Globus pallidus (tissue), 1 donor: ENCODE measurements at places on chromosomes 12 and 14.

DNA sequence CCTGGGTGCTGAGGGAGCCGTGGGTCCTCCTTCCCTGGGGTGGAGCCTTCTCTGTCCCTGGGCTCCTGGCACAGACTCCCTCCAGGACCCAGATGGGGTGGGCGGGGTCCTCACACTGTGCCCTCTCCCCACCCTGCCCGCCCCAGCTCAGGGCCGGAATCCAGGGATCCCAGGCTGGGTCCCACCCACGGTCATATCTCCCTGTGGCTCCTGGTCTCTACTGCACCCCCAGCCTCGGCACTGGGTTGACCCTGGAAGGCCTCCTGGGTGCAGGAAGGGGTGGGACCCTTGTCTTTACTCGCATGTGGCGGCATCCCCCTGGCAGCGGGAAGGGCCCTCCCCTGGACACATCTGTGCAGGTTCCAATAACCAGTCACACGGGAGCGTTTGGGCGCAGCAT lies 75.8 kb upstream of the EIF5 start:
- DNase-seq, result no peak

DNA sequence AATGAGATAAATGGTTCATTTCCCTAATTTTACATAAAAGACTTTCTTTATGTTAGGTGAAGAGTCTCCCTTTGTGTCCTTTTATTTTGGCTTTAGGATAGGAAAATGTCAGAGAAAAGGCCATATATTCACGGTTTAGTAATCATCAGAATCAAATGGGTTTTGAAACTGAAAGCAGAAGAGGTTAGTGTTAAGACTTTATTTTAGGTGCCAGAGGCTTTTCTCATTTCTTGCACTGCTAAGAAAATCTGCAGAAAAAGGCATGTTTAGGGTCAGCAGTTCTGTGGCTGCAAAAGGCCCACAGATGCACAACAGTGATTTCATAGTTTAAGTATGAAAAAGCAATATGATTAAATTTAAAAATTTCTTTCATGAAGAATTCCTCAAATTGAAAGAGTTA lies 80.4 kb upstream of the SINHCAF start:
- DNase-seq, result no peak

- DNase-seq, result no peak
These were observed 36.5 kb upstream of the LRRC10 start for GRCh38 chr12:69647178-69647577.

DNA sequence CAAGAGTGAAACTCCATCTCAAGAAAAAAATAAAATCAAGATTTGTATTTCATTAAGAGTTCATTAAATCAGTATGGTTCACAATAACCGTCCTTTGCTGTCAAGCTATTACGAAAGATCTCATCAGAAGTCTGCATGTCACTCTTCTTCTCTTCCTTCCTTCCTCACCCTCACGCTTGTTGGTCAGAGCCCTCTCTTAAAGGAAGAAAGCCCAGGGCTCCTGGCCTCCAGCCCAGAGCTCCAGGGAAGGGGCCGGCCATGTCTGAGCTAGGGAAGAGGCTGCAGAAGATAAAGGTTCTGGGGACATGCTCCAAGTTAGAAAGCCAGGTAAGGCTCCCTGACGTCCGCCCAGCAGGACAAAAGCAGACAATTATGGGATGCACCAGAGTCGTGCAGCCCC lies 43.1 kb upstream of the DLK1 start:
- DNase-seq, result no peak
